ENCODE measurements at places on chromosomes 2 and 18.

DNA sequence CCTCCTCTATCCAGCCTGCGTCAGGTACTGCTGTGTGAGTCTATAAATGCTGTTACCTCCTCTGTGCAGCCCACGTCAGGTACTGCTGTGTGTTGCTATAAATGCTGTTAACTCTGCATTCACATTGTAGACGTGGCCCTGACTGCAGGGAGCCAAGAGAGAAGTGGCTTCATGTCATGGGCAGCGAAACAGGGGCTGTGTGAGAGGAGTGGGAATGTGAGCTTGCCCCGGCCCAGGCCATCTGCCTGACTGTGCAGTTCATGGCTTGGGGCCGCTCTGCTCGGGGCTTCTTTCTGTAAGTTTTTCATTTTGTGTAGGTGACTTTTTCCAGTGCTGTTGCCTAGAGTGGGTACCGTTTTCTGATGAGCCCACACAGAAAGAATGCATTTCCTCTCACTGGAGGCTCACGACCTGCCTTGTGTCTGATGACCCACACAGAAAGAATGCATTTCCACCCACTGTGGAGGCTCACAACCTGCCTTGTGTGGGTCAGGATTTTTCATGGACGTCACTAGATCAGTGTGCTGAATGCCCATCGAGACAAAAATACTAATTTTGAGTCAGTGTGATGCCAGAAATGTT, 104.5 kb downstream of the SNTG2 start:
- DNase-seq: no peak

- DNase-seq: no peak
These were observed 50.8 kb downstream of the WIPF1 start for GRCh38 chr2:174546519-174547506.

DNA sequence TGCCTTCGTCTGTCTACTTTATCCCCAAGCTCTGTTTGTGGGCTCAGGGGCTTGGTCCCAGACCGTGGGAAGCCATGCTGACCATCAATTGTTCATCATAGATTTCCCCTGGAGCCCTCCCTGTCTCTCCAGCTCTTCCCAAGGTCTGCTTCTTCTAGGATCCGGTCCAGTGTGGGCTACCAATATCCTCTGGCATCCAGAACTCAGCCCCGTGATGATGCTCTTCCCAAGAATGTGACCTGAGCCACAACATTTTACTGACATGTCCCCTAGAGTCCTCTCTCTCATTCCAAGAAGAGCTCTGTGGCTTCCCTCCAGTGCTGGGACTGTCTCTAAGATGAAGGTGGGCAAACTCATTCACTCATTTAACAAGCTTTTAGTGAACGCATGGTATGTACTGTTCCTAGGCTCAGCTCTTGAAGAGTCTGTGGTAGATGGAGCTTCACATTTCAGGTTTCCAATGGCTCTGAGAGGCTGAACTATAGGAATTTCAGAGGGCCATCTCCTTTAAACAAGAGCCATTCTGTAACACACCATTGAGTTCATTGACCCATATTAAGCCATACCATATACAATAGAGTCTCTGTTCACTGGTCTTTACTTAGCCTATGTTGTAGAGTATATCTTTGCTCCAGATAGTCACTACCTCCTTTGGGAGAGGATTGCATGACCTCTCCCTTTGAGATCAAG, 142.0 kb upstream of the APCDD1 start:
- no peak for DNase-seq

GRCh38 chr18:3224223-3224622, 4.5 kb upstream of the MYOM1 start:
- no peak for DNase-seq

Measured in amygdala (tissue), 56 donors.